ENCODE measurements at places on chromosomes 3 and 15. TPM values are rescaled to one million over a fixed set of nuclear protein-coding genes. Genes with fewer than 3 reads are reported as not detected.

DNA sequence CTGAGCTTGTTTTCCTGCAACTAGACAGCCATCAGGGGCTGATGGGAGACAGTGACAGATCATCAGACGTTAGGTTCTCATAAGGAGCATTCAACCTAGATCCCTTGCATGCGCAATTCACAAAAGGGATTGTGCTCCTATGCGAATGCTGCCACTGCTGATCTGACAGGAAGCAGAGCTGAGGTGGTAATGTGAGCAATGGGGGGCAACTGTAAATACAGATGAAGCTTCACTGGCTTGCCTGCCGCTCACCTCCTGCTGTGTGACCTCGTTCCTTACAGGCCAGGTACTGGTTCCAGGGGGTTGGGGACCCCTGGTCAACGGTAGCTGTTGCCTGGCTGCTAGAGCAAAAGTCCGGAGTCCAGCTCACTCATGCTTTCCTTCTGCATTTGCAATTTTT is 26.4 kb upstream of the KCNAB1 start:
- no peaks in the 10 kb centered on the region for H3K36me3 ChIP-seq
- no peak for DNase-seq
- peaks cover 37% of the 10 kb centered on the region for H3K27me3 ChIP-seq
- no peak overlapping the region for H3K4me3 ChIP-seq
- no peak overlapping the region for H3K27ac ChIP-seq

The HEXA gene
- 129 TPM for total RNA-seq

DNA sequence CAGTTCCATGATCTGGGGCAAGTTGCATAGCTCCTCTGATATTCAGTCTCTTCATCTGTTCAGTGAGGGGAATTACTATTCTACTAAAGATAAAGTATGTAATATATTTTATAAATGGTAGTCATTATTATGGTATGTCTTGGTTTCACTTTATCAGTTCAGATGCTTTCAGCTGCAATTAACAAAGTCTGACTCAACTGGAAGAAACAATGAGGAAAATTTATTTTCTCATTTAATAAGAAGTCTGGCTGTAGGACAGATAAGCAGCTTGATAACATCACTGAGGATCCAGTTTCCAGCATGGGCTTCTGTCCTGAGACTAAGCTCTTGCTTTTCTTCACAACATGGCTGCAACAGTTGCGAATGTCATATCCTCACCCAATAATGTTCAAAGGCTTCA is 354.3 kb upstream of the TRIM42 start:
- H3K27me3 ChIP-seq, result peaks cover 54% of the 10 kb centered on the region
- no peak overlapping the region for H3K4me3 ChIP-seq
- no peaks in the 10 kb centered on the region for H3K36me3 ChIP-seq
- no peaks in the 10 kb centered on the region for H3K4me1 ChIP-seq
- DNase-seq, result no peak
- H3K27ac ChIP-seq, result no peak overlapping the region

The LRRC15 gene
- not detected for total RNA-seq

DNA sequence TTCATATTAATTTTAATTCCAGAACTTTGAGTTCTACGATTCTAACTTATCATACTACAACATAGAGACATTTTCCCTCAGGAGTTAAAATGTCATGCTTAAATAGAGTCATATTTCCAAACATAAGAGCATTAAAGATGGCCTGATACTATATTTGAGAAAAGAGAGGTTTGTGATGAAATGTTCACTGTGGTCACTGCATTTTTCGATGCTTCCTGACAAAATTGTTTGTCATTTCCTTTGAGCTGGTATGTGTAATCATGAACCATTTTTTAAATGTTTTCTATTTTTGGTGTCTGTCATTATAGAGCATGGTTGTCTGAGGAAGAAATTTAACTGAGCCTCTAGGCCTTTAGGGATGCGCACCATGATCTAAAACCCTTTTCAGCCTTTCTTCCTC is 721.4 kb upstream of the NR2F2 start:
- no peak overlapping the region for H3K27ac ChIP-seq
- no peak for DNase-seq
- H3K27me3 ChIP-seq, result no peaks in the 10 kb centered on the region

The RYR3 gene
- total RNA-seq, result not detected

DNA sequence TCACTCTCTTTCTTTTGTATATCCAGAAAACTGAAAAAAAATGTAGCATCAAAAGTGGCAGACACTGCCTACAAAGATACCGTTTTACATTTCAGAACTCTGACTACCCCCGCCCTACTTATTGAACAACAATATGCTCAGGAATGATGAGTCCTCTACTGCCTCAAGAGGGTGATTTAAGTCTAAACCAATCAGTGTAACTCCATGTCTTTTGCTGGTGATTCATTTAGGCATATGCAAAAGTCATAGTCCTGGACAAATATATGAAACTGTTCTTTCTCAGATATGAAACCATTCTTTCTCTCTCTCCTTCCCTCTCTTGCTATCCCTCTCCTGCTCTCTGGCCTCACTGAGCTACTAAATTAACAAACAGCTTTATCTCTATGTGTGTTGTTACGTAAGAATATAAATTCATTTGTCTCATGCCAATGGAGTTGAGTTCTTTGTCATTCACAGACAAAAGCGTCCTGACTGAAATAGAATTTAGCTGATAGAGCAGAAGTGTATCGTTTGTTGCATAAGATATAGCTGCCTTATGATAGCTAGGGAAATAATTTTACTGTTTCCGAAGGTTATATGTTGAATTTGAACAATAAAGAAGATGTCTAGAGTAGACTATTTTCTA is 133.7 kb upstream of the OSTN start:
- H3K36me3 ChIP-seq, result no peaks in the 10 kb centered on the region
- DNase-seq, result no peak
- no peaks in the 10 kb centered on the region for H3K27me3 ChIP-seq
- peaks cover 23% of the 10 kb centered on the region for H3K4me1 ChIP-seq
- no peak overlapping the region for H3K27ac ChIP-seq
- H3K4me3 ChIP-seq, result no peak overlapping the region

- no peak overlapping the region for H3K27ac ChIP-seq
- no peak for DNase-seq
Measured at GRCh38 chr15:77456746-77457145, 36.1 kb downstream of the HMG20A start.

DNA sequence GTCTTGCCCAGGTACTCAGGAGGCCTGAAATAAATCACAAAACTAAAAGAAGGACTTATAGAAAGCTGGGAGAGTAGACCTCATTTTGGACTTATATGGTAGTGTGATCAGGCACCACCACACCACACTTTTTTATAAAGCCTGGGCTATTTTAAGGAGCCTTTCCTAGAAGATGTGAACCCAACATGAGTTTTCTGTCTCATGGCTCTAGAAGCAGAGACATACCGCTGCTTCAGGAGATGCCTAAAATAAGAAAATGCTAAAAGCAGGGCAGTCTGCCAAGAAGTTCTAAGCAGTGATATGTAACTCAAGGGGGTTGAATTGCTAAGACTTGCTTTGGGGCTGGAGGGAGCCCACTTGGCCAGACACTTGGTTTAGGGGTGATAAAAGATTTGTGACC is 49.6 kb downstream of the SUMF1 start:
- H3K27ac ChIP-seq, result no peak overlapping the region
- H3K36me3 ChIP-seq, result no peaks in the 10 kb centered on the region
- H3K4me3 ChIP-seq, result no peak overlapping the region
- H3K4me1 ChIP-seq, result no peaks in the 10 kb centered on the region
- DNase-seq, result no peak

DNA sequence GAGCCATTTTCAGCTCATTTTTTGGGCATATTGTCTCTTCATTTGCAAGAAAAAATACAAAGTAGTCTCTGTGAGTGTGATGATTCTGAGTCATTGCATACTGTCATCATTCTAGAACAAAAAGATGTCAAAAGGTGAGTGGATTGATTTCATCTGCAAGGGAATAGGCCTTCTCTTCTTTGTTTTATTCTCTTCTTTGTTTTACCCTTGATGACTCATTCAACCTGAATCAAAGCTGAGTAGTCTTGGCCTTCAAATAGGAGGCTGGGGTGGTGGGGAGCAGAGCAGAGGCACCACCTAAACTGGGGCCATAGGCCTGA is 25.4 kb downstream of the CYP19A1 start:
- DNase-seq, result no peak
- H3K4me1 ChIP-seq, result no peaks in the 10 kb centered on the region
- H3K4me3 ChIP-seq, result no peak overlapping the region
- peaks cover 48% of the 10 kb centered on the region for H3K27me3 ChIP-seq
- H3K36me3 ChIP-seq, result no peaks in the 10 kb centered on the region

DNA sequence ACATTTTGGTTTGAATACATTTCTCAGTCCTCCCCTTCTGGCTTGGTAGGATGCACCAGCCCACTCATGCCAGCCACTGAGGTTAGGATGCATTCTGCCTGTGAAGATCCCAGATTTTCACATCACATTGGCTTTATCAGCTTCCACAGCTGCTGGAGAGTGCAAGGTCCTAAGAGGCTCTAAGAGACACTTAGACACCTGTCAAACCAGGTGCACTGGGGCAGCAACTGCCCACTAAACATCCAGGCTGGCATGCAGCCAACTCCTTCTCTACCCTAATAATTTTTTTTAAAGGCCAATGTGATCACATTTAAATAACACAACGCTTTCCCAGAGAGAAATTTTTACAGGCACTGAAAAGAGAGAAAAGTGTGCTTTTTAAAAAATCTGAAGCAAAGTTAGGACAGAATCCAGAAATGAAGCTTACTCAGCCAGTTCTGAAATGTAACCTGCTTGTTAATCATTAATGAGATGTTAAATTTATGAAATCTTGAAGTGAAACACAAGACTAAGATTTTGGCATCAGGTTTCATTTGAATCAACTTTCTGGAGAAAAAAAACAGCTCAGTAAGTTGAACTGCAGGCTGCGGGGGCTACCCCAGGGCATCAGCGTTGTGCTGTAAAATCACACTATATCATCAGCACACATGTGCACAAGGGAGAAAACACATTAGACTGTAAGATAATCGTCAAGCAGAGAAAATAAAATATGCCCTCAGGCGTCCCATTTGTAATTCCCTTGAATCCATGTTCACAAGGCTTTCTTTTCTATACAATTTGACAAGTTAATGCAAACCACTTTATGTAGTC is 312.9 kb downstream of the ZBBX start:
- DNase-seq, result peak; percentile 25
- H3K4me1 ChIP-seq, result peaks cover 13% of the 10 kb centered on the region
- no peaks in the 10 kb centered on the region for H3K36me3 ChIP-seq
- H3K4me3 ChIP-seq, result peak overlapping the region; percentile 33

DNA sequence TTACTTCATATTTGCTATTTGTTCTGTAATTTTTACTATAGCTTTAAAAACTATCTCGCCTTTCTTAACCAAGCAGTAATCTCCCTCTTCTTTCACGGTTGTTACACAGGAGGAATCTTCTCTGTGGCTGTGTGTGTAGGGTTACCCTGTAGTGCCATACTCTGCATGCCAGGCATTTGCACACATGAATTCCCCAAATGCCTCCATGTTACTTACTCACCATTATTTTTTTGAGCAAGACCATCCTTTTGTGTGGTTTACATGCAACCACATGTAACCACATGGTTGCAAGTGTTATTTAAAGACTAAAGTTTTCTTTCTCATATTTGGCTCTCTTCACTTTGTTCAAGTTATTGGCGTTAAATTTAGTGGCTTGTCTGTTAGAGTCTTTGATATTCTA is 45.5 kb downstream of the HPS3 start:
- no peaks in the 10 kb centered on the region for H3K4me1 ChIP-seq
- no peak overlapping the region for H3K27ac ChIP-seq
- H3K4me3 ChIP-seq, result no peak overlapping the region
- no peaks in the 10 kb centered on the region for H3K27me3 ChIP-seq
- peaks cover 20% of the 10 kb centered on the region for H3K36me3 ChIP-seq

DNA sequence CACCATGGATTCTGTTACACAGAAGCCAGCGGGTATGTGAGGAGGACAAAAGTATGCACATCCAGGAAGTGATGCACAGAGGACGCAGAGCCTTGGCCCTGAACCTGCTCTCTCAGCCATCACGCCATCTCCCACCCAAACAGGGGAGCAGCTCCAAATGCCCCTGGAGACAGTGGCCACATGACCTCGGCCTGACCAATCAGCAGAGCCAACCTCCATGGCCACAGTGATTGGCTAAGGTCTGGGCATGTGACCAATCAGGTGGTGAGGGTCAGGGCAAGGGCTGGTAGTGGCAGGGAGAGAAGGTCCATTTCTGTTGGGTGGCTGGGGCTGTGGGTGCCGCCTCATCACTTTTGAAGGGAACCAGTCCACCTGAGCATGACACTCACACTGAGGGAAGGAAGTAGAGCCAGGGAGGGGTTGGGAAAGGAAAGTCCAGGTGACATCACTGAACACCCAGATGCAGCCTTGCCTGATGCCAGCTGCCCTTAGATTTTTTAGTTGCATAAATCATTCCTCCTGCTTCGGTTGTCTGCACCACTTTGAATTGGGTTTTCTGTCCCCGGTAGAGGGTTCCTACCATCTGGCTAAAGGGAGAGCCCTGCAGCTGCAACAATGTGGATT is 70.3 kb upstream of the IQSEC1 start:
- H3K36me3 ChIP-seq, result no peaks in the 10 kb centered on the region
- peaks cover 89% of the 10 kb centered on the region for H3K27me3 ChIP-seq
- H3K4me3 ChIP-seq, result no peak overlapping the region
- no peak overlapping the region for H3K27ac ChIP-seq
- no peak for DNase-seq

Measured in Calu3 (cell line).